ENCODE measurements at places on chromosomes 1 and 21.

DNA sequence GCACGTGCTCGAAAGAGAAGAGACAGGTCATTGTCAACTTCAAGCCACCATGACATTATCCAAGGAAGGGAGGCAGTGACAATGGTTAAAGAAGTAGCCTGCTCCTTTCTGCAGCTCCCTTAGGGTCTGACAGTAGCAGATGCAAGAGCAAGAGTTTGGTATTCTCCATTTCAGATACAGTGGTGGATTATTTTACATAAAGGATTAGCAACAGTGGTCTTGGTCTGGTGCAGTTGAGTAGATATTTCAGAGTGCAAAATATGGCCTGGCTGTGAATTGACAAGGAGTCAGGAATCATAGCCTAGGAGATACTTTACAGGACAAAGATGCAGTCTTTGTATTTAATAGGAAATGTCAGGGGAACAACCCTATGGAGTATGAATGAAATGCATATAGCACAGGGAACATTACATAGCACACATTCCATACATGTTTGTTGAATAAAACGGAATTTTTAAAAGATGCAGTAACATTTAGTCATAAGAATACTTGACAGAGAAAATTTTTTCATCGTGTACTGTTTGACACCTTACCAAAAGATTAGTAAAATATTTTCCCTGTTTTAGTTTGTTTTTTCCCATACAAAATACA is 41.8 kb downstream of the CHRM3 start:
- no peak for DNase-seq

GRCh38 chr1:43327549-43328292 is 9.9 kb upstream of the MPL start:
- no peak for DNase-seq

GRCh38 chr1:177859572-177859971 is 110.3 kb downstream of the SEC16B start:
- DNase-seq: no peak

DNA sequence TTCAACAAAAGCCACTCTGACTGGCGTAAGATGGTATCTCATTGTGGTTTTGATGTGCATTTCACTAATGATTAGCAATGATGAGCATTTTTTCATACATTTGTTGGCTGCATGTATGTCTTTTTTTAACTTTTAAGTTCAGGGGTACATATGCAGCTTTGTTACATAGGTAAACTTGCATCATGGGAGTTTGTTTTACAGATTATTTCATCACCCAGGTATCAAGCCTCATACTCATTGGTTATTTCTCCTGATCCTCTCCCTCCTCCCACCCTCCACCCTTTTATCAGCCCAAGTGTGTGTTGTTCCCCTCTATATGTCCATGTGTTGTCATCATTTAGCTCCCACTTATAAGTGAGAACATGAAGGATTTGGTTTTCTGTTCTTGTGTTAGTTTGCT is 154.1 kb upstream of the POGK start:
- DNase-seq: no peak

GRCh38 chr1:111847466-111847865 is 91.8 kb downstream of the DDX20 start:
- no peak for DNase-seq

GRCh38 chr1:247336390-247336789 is 4.7 kb upstream of the ZNF496 start:
- DNase-seq: no peak

Data from activated CD8-positive, alpha-beta memory T cell treated with anti-CD3 and anti-CD28 coated beads for 1 hour (primary cell).